Cardiac muscle cell (in vitro differentiated cells and primary cell): ENCODE measurements at places on chromosomes 5 and 9.
A peak's percentile ranks its signal among the peaks of the same experiment; 100 is the strongest.

DNA sequence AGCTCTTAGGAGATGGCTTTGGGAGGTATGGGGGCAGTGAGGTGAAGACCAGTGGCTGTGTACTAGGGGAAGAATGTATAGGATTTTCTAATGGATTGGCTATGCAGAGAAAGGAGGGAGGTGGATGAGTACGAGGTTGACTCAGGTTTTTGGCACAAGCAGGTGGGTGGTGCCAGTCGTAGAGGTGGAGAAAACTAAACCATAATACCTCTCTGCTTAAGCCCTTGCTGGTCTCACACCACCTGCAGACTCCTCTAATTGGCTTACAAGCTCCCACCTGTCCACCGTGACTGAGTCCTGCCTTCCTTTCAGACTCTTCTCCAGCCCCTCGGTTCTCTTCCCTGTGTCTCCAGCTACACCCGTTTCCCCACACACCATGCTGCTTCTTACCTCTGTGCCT, 521.7 kb upstream of the CLINT1 start:
- DNase-seq = no peak

DNA sequence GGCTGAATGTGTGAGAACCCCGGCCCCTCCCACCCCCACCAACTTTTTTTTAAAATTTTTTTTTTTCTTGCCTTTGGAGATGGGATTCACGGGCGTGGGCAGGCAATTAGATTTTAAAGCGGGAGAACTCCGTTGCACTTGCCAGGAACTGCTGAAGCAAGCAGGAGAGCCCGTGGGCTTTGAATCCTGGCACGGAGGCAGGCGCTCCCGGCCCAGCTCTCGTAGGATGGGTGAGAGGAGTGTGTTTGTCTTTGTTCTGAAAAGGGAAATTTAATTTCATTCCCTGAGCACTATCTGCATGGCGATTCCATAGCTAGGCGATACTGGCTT, 54.3 kb upstream of the BOD1 start:
- DNase-seq = no peak

DNA sequence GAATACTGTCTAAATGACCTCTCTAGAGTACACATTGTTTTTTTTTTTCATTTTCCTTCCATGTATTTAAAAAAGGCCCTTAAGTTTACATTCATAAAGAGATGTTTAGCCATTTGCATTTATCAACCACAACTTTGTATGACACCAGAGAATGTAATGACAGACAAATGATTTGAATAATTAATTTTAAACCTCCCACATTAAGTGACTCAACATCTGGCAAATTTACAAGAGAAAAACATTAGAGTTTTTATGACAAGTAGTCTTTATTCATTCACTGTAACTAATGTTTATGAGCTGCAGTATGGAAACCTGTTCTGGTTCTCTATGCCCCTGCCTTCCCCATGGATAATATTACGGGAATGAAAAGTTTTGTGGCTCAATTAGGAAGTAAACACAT, 1093.8 kb upstream of the CDH9 start:
- no peak for DNase-seq

GRCh38 chr9:117987945-117988344, 283.7 kb downstream of the TLR4 start:
- DNase-seq = no peak

DNA sequence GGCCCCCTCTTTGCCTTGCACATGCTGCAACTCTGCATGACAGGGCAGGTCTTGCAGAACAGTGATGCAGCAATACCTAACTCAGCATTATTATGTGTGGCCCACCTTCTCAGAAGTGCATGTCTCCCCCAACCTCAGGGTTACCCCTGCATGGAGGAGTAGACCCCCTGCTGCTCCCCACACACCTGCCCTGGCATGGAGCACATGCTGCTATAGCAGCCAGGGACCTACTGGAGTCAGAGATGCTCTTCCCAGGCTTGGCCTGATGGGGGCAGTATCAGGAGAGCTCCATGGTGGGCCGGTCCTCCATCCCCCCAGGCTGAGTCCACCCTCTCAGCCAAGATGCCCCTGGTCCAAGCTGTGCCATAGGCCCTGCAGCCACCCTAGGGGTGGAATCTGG, 13.2 kb upstream of the BOD1 start:
- DNase-seq = no peak

- no peak for DNase-seq
Measured at GRCh38 chr5:11897781-11898180, 6.5 kb downstream of the CTNND2 start.

GRCh38 chr9:96350866-96351265, 32.6 kb downstream of the SLC35D2 start:
- no peak for DNase-seq

GRCh38 chr9:6929441-6930215, 171.9 kb downstream of the KDM4C start:
- DNase-seq = no peak

GRCh38 chr9:14317667-14318320, 3.9 kb upstream of the NFIB start:
- no peak for DNase-seq

GRCh38 chr5:57175551-57176309, 1.9 kb downstream of the GPBP1 start:
- DNase-seq = no peak

GRCh38 chr9:136614372-136614922, 48.3 kb upstream of the EGFL7 start:
- no peak for DNase-seq

DNA sequence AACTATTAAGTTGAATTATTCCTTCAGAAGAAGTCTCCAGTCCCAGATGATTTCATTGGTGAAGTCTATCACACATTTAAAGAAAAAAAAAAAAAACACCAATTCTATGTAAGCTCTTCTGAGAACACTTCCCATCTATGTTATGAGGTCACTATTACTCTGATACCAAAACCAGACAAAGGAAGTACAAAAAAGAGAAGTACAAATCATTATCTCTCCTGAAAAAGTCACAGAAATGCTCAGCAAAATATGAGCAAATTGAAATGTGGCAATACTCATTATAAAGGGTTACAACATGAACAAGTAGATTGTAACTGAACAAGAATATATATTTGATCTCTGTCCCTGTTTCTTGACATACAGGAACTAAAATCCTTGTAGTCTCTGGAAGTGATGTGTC, 280.4 kb downstream of the TLE1 start:
- no peak for DNase-seq

GRCh38 chr5:135543485-135544304, 7.9 kb upstream of the NEUROG1 start:
- DNase-seq = peak; percentile 42

DNA sequence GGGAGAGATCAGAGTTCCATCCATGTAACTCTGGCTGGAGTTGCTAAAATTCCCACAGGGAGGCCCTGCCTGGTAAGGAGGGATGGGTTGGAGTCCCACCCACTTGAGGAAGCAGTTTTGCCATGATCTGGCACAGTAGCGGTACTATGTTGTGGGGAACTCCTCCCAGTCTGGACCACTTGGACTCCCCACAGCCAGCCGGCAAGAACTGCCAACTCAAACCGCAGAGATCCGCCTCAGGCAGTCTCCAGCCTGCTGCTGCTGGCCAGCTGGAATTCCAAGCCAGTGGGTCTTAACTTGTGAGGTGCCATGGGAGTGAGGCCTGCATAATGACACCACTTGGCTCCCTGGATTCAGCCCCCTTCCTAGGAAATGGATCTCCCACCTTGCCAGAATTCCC, 151.9 kb downstream of the NDUFS4 start:
- DNase-seq = no peak
